ENCODE measurements at places on chromosomes 3 and 15.

- DNase-seq: no peak
These were observed 37.2 kb upstream of the THBS1 start for GRCh38 chr15:39543651-39544050.

GRCh38 chr3:43256714-43257461, 29.5 kb upstream of the SNRK start:
- no peak for DNase-seq

DNA sequence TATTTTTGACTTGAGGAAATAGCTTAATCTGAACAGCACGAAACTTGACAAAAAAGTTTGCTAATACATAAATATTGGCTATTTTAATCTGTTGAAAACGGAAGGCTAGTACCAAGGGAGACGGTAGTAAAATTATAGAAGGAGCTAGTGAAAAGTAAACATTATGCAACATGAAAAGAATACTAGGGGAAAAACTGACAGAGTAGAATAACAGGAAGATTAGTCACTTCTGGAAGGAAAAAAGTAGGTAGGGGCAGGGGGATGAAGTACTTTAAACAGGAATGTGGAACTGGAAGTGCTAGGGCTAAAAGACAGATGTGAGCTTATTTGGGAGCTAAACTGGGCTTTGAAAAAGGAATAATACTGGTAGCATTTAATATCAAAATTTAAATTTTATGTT, 60.1 kb downstream of the MBNL1 start:
- no peak for DNase-seq

DNA sequence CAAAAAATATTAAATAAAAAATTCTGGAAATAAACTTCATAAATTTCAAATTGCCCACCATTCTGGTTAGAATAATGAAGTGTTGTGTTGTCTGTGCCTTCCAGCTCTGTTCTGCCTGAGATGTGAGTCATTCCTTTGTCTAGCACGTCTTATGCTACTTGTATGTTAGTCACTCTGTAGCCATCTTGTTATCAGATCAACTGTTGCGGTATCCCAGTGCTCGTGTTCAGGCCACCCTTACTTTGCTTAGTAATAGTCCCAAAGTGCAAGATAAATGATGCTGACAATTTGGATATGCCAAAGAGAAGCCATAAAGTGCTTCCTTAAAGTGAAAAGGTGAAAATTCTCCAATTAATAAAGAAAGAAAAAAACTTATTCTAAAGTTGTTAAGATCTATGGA, 527.5 kb downstream of the NAALADL2 start:
- no peak for DNase-seq

DNA sequence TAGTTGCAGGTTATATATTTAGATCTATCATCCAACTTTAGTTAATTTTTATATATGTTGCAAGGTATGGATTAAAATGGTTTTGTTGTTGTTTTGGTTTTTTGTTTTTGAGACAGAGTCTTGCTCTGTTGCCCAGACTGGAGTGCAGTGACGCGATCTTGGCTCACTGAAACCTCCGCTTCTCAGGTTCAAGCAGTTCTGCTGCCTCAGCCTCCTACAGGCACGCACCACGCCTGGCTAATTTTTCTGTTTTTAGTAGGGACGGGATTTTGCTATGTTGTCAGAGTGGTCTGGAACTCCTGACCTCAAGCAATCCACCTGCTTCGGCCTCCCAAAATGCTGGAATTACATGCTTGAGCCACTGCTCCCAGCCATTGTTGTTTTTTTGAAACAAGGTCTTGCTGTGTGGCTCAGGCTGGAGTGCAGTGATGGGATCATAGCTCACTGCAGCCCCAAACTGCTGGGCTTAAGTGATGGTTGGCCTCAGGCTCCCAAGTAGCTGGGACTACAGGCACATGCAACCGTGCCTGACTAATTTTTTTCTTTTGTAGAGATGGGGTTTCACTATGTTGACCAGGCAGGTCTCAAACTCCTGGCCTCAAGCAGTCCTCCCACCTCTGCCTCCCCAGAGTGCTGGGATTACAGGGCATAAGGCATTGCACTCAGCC, 92.0 kb downstream of the ZNF609 start:
- DNase-seq: no peak

DNA sequence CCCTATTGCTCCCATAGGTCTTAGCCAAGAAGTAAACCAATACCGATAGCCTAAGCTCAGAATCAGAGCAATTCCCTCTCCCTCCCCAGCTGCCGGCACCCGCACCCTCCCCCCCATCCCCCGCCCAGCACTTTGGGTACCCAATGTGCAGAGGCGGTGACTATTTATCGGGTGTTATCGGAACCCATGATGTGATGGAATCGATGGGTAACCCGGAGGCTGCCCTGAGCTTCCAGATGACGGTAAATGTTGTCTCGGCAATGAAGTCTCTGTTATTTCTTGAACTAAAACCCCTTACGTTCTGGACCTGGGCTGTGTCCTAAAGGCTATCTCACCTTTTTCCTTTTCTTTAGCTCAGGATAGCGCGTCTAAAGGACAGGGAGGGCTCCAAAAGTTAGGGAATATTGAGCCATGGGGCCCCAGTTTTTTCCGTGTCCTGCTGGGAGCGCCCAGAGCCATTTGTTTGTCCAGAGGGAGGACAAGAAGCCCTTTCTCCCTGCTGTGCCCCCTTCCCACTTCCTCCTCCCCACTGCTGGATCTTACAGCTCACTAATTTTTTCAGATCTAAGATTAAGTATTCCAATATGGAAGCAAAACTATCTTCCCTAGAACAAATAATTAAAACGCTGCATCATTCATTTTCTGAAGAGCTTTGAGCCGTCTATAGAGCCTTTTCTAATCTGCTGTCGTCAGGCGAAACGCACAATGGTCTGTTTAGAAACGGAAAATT, 1.5 kb downstream of the SLITRK3 start:
- no peak for DNase-seq

- no peak for DNase-seq
These were observed 4.8 kb downstream of the VWA5B2 start for GRCh38 chr3:184234224-184234623.

DNA sequence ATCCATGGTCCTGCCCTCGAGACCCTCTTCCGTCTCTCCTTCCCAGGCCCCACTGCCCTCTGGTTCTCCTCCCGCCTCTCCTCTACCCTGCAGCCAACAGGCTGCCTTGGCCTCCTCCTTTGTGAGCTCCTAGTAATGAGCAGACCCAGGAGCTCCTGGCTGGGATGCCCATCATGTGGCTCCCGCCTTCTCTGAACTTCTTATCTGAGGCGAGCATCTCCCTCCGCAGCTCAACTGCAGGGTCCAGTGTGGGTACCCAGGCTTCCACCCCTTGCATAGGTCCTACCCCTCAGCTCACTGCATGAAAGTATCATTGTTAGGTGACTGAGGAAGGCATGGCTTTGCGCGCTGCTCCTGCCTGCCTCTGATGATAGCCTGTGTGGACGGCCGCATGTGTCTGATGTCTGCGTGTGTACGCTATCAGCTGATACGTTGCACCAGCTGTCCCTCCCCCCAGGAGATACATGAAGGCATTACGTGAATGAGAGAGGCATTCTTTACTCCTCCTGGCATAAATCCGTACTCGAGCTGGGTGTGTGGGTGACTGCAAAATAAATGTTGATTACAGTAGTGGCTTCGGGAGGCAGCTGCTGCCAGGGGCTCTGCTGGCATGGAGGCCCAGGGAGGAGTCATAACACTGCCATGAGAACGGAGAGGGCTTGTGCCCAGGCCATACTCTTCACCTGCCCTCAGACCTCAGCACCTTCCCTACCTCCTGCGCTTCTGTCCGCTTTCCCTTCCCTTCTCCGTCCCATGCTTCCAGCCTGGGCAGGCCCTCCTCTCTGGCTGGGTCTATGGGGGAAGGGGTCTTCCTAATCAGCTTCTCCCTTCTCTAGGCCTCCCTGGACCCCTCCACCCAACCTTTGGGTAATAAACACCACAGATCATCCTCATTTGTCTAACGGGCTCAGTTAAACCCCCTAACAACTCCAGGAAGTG, 48.8 kb downstream of the ZNF710 start:
- DNase-seq: no peak

GRCh38 chr15:74364936-74365597, 2.4 kb downstream of the CYP11A1 start:
- DNase-seq: no peak

DNA sequence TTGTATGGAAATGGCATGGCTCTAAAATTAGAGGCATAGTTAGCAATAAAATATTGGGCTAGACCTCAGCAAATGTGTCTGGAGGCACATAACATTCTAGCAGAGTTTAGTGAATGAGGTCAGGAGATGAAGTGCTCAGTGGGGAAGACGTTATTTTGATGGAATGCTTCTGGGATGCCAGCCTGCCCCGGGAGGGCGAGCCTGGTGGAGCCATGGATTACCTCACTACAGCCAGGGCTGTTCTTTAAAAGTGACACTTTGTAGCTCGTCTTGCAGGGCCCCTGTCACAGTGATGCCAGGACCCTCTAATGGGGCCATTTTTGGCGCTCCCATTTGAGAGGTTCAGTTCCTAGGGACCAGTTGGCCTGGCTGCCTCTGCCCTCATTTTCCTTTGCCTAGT, 48.5 kb downstream of the PXYLP1 start:
- no peak for DNase-seq

DNA sequence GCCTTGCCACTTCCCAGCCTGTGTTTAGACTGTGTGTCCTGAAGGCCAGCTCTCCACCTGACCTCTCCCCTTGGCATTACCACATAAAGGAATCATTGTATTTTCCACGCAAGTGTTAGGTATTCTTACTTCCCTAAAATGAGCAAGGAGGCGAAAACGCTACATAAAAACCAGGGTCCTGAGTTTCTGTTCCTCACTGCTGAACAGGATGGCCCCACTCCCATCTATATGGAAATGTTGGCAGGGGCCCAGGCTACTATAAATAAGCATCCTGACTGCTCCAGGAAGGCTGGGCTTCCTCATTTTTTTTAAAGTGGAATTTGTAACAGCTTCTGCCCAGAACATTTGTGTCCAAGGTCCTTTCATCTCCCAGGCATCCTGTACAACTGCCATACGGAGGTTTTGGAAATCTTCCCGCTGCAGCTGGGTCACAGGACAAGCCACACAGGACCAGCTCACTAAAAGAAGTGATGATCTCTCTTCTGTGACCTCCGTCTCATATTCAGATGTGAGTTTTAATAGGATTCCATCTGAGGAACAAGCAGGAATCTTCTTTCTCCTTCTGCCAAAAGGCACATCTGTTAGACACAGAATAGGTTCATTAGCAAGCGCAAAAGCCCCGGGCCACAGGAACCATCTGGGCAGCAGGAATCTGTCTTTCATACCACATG, 56.4 kb upstream of the LIMD1 start:
- DNase-seq: no peak

DNA sequence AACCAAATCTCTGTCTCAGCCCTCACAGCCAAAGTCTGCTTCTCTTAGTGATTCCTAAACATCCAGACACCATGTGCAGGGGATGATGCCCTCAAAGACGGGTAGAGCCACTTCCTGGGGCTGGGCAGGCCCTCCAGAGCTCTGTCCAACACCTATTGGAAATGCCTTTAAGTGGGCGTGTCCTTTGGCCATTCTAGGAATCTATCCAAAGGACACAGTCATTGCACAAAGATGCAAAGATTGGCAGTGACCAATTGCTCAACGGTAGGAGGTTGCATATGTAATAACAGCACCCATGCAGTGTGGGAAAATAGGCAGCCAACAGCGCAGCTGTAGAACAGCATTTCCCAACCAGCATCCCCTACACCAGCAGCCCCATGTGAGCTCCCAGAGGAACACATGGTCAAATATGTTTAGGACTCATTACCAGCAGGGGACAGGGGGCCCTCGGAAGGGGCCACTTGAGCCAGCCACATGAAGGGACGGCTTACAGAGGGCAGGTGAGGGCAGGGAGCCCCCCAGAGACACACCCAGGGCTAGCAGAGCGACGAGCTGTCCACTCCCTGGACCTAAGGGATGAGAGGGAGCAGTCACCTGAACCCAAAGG, 142.8 kb upstream of the IQSEC1 start:
- no peak for DNase-seq

GRCh38 chr3:127035677-127036076, 52.8 kb downstream of the PLXNA1 start:
- no peak for DNase-seq

- no peak for DNase-seq
These were observed 213.1 kb downstream of the TBC1D2B start for GRCh38 chr15:77864211-77865105.

GRCh38 chr3:127857333-127857732, 35.0 kb upstream of the MGLL start:
- no peak for DNase-seq

DNA sequence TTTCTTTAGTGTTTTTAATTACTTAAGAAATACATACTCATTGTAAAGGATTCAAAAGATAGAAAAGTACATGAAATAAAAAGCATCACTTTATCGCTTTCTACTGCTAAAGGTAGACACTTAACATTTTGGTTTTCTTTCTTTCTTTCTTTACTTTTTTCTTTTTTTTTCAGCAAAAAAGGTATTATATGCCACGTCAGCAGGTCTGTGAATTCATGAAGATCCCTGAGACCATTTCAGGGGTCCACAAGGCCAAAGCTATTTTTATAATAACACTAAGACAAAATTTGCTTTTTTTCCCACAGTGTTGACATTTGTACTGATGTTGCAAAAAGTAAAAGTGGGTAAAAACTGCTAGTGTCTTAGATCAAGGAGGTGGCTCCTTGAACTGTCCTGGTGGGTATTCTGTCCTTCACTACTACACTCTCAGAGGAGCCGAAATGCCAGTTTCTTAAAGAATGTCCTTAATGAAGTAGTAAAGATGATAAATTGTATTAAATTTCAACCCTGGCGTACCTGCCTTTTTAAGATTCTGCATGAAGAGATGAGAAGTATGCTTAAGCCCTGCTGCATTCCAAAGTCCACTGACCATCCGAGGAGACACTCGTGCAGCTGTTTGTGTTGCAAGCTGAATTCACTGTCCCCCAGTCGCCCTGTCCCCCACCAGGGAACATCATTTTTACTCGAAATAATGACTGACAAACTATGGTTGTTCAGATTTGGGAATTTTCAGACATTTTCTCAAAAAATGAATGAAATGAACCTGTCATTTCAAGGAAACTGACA, 106.7 kb upstream of the PIAS1 start:
- no peak for DNase-seq

DNA sequence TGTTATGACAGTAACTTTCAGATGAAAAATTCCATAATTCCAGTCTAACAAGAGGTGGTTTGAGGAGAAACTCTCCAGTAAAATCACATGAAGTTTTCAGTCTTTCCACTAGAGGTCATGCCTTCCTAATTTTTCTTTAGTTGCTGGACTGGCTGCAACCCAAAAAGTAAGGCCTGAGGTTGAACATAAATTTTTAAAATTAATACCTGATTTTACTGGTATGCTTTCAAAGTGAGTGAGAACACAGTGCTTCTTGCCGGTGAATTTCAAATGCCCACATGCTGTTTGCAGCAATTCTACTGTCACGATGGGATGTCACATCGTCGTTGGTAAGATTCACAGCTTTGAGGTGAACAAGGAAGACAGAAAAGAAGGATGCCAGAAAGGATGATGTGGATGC, 89.0 kb upstream of the FGF12 start:
- no peak for DNase-seq

- no peak for DNase-seq
These were observed 45.8 kb downstream of the HAPLN3 start for GRCh38 chr15:88849376-88850072.

- DNase-seq: no peak
These were observed 255.0 kb upstream of the ROPN1 start for GRCh38 chr3:124246949-124247348.

- no peak for DNase-seq
These were observed 79.7 kb downstream of the CACNA2D3 start for GRCh38 chr3:54202054-54202453.

GRCh38 chr3:135056084-135056730, 261.1 kb downstream of the EPHB1 start:
- no peak for DNase-seq

- no peak for DNase-seq
These were observed 158.0 kb downstream of the IGF1R start for GRCh38 chr15:98806275-98806895.
